ENCODE measurements at places on chromosomes 6 and 20. TPM values are rescaled to one million over a fixed set of nuclear protein-coding genes. Genes with fewer than 3 reads are reported as not detected.

The PRR18 gene
- total RNA-seq, result not detected

The GCLC gene
- total RNA-seq, result 26.5 TPM

The F13A1 gene
- not detected for total RNA-seq

The DEFB124 gene
- total RNA-seq, result not detected

The HELZ2 gene
- total RNA-seq, result 118 TPM

The PTK6 gene
- total RNA-seq, result 1.2 TPM

The ARHGAP40 gene
- not detected for total RNA-seq

The ADGRF5 gene
- total RNA-seq, result not detected

The PPP1R3G gene
- total RNA-seq, result not detected

The CST7 gene
- total RNA-seq, result 98.4 TPM

All from T-helper 1 cell treated with Interleukin-12 subunit alpha and Interleukin-12 subunit beta and Interleukin-4 antibody, amounts not matched to agents 30 ng/mL and 1 ng/mL, for 36 hours (primary cell).